ENCODE measurements at places on chromosomes 6 and 20.
A peak's percentile ranks its signal among the peaks of the same experiment; 100 is the strongest.

DNA sequence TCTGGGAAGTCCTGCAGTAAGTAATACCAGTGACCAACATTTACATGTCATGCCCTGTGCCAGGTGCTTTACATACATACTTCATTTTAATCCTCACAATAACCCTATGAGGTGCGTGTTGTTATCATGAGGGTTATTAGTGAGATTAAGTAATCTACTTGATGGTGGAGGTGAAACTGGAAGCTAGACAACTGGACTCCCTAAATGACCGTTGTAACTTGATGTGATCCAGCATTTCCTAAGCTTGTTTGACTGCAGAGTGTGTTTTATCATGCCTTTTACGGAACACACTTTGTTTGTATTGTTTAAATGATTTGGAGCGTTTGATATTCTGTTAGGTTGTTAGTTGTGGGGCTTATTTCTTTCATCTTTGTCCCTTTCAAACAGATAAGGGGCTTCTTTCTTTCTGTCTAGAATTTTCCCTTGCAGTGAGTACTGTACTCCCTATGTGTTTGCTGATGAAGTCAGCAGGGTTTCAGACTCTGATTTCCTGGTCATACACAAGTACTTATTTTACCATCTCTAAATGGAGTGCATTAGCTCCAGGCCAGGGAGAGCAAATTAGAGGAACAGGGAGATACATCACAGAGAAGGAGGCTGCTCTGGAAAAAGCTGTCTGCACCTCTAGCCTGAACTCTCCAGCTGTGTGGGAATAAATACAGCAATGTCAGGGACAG lies 29.7 kb downstream of the CHMP4B start:
- no peak for DNase-seq

GRCh38 chr20:53539516-53539915 lies 54.1 kb downstream of the ZNF217 start:
- no peak for DNase-seq

DNA sequence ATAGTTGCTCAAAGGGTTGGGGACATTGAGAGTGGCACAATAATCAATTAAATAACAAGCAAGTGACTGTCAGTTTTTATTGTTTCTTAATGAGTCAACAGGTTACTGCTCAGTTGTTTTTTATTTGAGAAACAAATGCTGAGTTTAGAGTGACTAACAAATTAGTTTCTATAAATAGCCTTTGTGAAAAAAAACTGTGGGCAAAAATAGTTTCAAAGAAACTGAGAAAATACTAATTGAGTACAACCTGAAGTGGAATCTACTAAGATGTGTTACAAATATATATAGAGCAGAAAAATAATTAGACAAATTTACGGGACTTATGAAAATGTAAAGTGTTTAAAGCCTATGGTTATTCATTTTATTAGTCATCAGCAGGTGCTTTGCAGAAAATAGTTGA lies 22.3 kb downstream of the BEND6 start:
- DNase-seq: no peak

GRCh38 chr6:48915591-48915990 lies 547.5 kb downstream of the MMUT start:
- DNase-seq: no peak

DNA sequence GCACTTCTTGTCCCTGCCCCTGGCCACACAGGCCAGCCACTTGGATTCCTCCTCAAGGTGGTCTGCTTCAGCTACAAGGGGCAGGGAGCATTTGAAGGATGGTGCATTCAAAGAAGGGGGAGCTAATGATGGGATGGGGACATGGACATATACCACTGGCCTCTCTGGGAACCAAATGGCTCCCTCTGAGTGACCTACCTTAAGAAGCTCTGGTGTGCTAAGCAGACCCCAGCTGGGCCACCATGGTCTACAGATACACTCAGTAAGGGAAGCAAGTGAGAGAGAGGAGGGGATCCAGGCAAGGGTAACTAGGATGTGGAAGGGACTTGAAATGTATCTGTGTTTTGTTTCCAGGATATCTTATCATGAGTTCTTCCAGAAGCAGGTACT lies 62.4 kb downstream of the TTI1 start:
- no peak for DNase-seq

DNA sequence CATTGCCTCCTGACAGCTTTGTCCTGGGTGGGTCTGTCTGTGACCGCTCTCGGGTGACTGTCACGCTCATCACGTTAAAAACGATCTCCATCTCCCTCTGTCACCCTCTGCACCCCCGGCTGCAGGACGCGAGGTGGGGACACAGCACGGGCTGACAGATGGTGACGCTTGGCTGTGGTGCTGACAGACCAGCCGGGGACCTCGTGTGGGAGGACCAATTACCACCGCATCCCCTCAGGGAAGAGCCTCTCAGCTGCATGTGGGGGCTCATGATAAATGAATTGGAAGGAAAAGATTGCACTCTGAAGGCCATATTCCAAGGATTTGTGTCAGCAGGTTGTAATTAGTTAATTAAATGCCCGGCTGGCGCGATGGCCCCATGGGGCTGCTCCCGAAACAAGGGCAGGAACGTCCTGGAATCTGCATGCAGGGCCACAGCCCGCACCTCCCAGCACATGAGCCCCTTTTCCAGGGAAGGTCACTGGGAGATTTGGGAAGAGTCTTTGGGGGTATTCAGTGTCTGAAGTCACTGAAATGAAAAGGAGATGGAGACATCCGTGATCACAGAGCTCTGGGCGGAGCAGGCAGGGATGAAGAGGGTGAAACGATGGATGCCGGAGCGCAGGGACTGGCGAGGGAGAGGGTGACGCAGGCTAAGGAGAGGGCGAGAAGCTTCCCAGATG lies 87.1 kb downstream of the ERMARD start:
- no peak for DNase-seq

DNA sequence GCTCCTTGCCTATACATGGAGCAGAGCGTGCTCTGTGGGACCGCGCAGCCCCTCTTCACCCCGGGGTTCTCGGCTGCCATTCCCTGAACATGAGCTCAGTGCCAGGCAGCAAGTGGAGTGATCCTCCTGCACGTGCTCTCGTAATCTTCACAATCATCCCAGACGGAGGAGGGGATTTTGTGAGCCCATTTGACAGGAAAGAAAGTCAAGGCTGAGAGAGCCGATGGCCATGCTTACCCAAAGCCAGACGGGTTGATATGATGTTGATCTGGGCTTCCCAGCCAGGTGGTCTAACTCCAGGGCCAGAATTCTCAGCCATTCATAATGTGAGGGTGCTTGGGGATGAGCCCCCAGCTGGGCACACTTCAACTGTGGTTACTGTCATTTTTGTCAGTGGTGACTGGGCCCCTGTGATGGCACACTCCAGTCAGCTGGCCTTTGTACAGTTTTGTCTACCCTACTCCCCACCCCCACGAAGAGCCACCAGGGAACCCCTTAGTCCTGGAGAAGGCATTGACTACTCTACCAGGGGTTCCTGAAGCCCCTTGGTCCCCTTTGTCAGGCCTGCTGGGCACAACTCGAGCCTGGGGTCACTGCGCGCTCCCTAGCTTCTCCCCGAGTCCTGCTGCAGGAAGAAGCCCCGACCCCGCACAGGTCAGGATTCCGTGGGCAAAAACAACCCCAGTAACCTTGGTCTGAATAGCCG lies 1.5 kb downstream of the APCDD1L start:
- no peak for DNase-seq

DNA sequence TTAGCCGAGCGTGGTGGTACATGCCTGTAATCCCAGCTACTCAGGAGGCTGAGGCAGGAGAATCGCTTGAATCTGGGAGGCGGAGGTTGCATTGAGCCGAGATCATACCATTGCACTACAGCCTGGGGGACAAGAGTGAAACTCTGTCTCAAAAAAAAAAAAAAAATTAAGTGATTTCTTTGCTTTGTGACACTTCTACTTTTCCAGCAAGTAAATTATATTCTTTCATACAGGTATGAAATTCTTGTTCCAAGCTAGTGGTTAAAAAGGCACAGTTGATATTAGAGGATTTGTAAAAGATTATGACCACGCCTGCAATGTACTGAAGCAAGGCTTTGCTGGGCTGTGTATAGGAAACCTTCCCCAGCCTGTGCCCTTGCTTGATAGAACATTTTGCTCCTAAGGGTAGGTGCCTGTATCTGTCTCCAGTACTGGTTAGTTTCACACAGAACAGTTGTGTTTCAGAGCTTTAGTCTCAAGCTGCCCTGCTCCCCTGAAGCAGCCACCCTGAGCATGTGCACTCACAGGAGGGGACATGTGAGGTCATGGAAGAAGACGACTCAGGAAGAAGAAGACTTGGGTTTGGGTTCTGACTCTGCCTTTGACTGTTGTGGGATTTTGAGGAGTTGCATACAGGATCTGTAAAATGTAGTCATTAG lies 10.2 kb downstream of the PTPN1 start:
- DNase-seq: no peak

GRCh38 chr6:66478705-66479104 lies 771.7 kb upstream of the EYS start:
- no peak for DNase-seq

- peak; percentile 24 for DNase-seq
Measured at GRCh38 chr6:42831237-42831636, 48.2 kb upstream of the RPL7L1 start.

DNA sequence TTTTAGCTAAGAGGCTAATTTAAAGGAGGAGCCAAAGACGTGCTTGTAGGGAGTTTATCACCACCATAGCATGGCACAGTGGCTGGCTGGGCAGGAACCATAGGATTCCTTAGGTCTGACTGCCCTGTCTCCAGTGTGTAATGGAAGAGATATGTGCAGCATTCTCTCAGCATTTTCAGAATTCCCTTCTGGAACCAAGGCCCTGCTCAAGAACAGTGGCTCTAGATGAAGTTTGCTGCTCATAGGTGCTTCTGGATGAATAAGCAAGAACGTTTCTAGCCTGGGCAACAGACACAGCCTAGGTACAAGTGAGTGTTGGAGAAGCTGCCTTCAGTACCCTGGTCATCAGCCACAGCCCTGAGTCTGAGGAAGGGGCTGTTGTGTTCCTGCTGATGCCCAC lies 69.1 kb downstream of the LCA5 start:
- peak; percentile 34 for DNase-seq

DNA sequence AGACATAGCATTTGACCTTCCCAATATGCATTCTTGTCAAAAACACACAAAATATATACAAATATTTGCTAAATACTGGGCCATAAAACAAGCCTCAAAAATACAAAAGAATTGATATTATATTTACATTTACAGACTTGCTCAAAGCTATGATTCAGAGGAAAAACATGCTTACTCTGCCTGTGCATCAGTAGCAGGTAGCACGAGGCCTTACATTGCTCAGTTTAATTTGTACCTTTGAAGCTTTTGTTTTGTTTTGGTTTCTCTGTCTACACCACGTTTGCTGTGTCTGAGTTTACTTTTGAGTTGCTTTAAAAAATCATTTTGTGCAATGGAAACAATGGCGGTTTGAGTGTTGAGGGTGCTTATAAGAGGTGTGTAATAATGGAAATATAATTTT lies 99.3 kb downstream of the PHF3 start:
- DNase-seq: no peak

GRCh38 chr20:34475979-34476736 lies 40.1 kb upstream of the DYNLRB1 start:
- DNase-seq: peak; percentile 21

DNA sequence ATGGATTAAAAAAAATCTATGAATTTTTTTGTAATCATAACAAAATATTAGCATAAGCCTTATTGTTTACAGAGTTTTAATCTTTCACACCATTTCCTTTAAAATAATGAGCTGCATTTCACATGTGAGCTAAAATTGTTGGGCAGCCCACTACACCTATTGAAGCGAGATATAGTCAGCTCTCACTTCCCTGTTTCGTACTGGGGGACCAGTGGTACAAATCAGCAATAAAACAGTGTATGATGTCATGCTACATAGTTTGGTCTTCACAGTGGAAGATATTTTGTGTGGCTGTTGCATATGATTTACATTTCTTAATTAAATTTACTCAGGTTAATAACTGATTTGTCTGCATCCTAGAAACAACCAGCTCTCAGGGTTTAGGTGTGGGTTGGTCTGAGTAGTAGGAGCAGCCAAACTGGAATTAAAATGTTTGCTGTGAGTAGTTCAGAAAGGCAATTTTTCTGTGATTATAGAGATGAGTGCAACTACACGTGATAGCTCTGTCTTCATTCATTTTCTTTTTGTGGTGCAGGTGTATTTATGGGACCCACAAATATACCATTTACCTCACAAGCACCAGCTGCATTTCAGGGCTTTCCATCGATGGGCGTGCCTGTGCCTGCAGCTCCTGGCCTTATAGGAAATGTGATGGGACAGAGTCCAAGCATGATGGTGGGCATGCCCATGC lies 99.3 kb downstream of the B3GAT2 start:
- DNase-seq: no peak

DNA sequence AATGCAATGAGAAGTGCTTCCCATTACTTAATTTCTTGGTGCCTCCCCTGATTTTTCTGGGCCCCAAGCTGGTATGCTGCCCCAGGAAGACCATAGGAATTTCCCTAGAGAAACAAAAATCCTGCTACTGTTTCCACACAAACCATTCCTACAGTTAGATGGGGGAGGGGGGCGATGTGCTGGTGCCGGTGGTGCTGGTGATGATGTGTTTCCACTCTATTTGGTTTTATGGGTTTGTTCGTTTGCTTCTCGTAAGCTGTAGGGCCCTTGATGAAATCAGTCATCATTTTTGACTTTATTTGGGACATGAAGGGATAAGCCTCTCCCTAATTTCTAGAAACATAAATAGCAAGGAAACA lies 105.1 kb downstream of the MKKS start:
- DNase-seq: no peak

DNA sequence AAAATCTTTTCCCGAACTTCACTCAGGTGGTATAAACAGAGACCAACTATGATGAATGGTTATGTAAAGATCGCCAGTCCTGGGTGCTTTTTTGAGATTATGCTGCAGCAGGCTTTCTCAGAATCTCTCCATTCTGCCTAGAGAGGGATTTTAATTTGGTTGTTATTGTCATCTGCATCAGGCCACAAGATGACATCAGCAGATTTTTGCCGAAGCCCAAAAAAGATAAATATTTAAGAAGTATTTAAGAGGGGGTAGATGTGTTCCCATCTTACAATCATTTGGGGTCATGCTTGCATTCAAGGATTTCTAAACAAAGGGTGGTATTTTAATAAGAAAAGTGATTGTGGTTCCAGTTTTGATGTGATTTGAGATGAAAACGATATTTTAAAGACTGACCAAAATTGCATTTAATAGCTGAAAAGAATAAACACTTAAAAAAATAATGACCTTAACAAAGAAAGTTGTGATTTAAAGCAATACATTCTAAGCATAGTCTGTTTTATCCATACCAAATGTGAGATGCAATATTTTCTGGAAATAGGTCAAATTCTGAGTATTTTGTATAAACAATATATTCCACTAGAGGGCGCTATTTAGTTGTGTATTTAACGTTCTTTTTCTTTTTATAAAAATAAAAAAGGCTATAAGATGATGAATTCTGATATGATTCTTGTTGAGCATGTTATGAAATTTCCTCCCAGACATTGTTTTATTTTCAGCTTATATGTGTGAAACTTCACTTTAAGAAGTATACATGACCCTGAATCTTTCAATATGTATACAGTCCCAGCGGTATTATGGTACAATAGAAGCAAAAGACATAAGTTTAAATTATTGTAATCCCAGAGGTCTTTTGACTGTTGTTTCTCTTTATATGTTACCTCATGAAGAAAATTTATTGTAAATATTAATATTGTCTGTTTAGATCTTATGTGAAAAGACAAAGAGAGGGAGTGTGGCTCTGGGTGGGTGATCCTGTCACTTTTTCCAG lies 51.0 kb upstream of the ZFP64 start:
- DNase-seq: peak; percentile 11

- DNase-seq: peak; percentile 98
Measured at GRCh38 chr6:163872335-163872734, 457.8 kb downstream of the QKI start.

- DNase-seq: peak; percentile 83
Measured at GRCh38 chr20:38108986-38109541, 56.0 kb downstream of the TGM2 start.

- no peak for DNase-seq
Measured at GRCh38 chr6:32178547-32179440, 589 bp downstream of the RNF5 start.

All from IMR-90 (cell line).